ENCODE measurements at places on chromosomes 4 and X. TPM values are rescaled to one million over a fixed set of nuclear protein-coding genes. Genes with fewer than 3 reads are reported as not detected.

DNA sequence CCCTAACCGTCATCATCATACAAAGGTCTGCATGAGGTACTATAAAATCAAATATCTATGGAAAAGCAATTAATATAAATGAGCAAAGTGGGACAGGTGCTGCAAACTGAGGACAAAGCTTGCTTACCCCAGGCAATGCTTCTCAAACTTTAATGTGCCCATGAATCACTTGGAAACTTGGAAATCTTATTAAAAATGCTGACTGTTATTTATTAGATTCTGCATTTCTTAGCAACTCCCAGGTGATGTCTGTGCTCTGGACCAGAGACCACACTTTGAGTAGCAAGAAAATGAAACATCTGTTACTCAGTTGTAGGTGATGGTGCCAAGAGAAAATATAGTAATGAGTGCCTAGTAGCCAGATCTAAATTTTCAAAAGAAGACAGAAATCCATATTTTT, 890.4 kb upstream of the FTHL17 start:
- H3K4me1 ChIP-seq = no peaks in the 10 kb centered on the region
- no peak overlapping the region for H3K27ac ChIP-seq
- H3K4me3 ChIP-seq = no peak overlapping the region

TMEM184C gene
- total RNA-seq = 25.8 TPM

SLC4A4 gene
- total RNA-seq = not detected

TMEM165 gene
- 113 TPM for total RNA-seq

DNA sequence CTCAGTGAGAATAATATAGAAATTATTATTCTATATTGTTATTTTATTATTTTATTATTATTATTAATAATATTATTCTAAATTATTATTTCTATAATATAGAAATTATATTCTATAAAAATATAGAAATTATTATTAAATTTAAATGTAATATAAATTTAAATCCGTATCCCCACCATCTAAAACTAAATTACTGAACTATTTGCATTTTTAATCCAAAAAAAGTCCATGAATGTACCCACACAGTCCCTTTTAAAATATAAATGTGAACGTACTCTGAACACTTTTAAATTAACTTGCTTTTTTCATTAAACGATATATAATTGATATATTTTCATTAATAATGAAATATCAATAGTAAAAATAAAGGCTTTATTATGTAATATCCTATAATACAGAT, 248.3 kb upstream of the PCDH7 start:
- no peak overlapping the region for H3K27ac ChIP-seq

GRCh38 chr4:72366601-72367000, 202.4 kb downstream of the ADAMTS3 start:
- H3K4me3 ChIP-seq = no peak overlapping the region
- H3K4me1 ChIP-seq = no peaks in the 10 kb centered on the region
- H3K36me3 ChIP-seq = no peaks in the 10 kb centered on the region
- H3K27ac ChIP-seq = no peak overlapping the region
- no peaks in the 10 kb centered on the region for H3K27me3 ChIP-seq
- DNase-seq = no peak

DNA sequence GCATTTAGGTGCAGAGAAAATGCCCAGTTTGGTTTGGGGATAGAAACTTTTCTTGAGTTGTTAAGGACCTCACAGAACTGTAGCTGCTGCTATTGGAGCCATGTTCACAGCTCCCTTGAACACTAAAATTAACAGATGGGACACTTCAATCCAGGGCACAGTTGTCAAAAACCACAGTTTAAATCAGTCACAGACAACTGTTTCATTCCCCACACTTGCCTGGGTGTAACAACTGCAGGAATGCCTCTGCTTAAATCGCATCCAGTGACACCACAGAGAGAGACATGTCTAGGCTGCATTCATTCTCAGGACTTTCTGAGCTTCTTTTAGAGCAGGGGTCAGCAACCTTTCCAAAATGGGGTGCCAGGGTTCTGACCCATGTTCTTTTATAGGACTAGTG, 12.7 kb upstream of the CAPN6 start:
- no peak for DNase-seq
- no peaks in the 10 kb centered on the region for H3K4me1 ChIP-seq
- H3K27ac ChIP-seq = no peak overlapping the region
- H3K4me3 ChIP-seq = no peak overlapping the region
